ENCODE measurements at places on chromosomes 5 and 9.

- no peak for DNase-seq
Observed at GRCh38 chr9:84276741-84277140, 63.8 kb downstream of the SLC28A3 start.

DNA sequence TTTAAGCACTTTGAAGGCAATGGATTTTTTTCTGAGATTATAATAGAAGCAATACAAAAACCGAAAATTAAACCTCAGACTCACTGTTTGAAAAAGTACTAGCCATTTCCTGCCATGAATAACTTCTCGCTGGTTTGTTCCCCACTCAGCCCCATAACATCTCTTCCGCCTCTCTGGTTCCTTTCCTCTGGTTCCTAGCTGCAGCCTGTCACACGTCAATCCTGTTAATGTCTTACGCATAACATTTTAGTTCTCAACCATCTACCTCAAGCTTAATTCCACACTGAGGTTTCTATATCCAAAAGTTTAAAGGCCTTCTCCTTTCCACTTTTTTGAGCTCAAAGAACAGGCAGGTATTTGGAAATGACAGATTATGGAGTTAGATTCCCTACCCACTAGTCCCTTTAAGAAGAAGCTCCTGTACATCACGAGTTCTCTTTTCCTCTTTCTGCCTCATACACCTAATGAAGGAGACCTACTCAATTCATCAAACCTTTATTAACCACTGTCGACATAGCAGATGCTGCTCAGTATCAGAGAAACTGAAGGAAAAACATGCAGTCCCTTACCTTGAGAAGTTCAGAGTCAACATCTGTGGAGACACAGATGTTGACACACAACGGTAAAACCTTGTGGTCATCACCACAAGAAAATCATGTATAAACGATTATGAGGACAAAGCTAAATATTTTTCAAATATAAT lies 243.0 kb upstream of the PTGER4 start:
- DNase-seq = no peak

DNA sequence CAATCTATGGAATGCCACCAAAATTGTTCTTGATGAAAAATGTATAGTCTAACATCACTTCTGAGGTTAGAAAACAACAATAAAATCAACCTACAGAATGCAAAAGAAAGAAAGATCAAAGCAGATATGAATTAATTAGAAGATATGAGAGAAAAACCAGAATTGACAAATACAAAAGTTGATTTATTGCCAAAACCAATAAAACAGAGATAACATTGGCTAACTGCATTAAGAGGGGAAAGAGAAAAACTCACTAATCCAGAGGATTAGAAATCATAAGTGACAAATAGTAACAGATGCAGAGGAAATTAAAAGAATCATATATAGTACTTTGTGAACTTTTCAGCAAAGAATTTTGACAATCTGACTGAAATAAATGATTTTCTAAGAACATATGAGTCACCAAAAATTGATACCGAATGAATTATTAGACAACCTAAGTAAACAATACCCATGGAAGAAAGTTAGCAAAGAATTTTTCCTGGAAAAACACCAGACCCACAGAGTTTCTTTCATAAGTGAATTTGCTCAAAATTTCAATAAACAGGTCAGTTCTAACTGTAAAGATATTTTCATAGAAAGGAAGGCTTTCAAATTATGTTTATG lies 167.7 kb downstream of the AOPEP start:
- DNase-seq = no peak

DNA sequence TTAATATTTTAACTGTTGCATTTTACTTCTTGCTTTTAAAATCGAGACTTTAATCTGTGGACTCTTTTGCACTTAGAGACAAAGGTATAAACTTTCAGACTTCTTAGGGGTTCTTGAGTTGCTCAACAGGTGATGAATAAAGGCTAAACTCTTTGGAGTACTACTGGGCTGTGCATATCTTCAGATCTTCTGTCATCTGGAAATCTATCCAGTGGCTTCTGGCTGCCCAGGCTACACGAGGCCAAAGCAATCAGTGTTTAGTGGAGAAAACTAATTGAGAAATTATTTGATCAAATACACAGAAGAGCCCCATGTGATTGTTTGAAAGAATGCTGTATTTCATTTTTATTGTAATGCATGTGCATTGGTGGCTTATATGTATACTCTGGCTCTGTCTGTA lies 146.1 kb downstream of the PBX3 start:
- no peak for DNase-seq

- DNase-seq = no peak
Observed at GRCh38 chr9:123422635-123423310, 66.8 kb downstream of the CRB2 start.

GRCh38 chr9:35649431-35650340 lies 1.0 kb downstream of the SIT1 start:
- peak; percentile 47 for DNase-seq

DNA sequence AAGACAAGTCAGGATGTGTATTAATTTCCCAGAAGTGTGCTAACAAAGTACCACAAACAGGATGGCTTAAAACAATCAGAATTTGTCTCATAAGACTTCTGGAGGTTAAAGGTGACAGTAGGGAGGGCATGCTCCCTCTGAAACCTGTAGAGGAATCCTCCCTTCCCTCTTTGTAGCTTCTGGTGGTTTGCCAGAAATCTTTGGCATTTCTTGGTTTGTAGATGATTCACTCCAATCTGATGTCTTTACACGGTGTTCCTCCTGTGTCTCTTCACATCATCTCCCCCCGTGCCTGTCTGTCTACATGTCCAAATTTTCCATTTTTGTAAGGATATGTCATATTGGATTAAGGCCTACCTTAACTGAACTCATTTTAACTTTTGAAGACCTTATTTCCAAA lies 471.5 kb downstream of the ZNF608 start:
- DNase-seq = no peak

DNA sequence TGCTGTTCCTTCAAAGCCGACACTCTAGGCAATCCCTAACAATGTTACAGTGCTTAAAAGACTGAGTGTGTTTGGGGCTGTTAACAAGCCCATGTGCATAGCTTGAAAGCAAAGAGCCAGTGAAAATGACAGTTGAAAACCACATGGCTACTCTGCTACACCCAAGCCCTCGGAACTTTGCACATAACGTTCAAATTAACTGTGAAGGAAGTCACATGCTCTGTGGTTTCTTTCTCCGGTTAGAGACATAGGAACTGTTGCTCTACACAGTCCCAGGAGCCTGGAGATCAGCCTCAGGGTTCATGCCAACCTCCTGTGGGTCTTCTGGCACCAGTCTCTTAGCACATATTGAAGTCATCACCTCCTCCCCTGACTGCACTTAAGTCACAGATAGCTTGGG lies 51.1 kb downstream of the C9orf152 start:
- DNase-seq = no peak
